ENCODE measurements at places on chromosomes 5 and 9.
A peak's percentile ranks its signal among the peaks of the same experiment; 100 is the strongest.

DNA sequence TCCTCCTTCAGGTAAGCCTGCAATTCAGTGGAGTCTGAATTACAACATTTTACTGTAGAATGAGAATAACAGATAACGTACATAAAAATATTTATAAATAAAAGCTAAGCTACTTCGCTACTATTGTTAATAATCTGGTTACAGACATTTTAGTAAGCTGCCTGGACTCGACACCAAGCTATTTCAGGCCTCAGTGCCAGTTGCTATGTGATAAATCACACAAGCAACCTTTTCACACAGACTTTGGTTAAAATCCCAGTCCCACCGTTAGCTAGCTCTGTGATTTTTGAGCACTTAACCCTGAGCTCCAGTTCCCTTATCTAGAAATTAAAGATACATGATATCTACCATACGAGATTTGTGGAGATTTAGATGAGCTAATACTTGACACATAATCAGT lies 99.9 kb downstream of the RFK start:
- no peak for DNase-seq

DNA sequence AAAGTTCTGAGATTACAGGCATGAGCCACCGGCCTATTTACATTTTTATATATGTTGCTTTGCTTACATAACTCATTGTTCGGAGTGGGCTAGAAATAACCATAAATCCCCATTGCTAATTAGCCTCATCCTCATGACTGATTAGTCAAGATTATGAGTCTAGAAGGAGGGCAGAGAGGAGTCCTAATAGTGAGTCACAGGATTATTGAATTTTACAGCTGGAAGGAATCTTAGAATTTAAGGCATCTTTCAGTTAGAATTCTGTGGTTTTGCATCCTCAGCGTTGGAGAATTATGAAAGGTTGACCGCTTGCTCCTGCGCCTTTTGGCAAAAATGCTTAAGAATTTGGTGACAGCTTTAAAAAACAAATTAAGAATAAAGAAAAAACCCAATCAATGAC lies 2.6 kb upstream of the PBX3 start:
- no peak for DNase-seq

DNA sequence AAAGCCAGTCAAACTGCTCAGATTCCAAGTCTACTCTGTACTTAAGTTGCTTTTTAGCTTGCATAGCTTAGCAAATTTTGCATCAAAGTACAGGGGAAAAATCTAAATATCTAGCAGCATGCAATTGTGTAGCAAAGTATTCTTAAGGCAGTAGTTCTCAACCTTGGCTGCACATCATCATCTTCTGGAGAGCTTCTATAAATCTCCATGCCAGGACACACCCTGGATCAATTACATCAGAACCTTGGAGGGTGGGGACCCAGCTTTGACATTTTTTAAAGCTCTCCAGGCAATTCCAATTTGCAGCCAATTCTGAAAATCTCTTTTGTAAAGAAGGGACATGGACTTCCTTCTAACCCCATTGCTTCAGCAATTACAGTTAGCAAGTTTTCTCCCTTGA lies 187.5 kb downstream of the SNCAIP start:
- no peak for DNase-seq

GRCh38 chr9:133467101-133467500 lies 7.3 kb downstream of the CACFD1 start:
- no peak for DNase-seq

DNA sequence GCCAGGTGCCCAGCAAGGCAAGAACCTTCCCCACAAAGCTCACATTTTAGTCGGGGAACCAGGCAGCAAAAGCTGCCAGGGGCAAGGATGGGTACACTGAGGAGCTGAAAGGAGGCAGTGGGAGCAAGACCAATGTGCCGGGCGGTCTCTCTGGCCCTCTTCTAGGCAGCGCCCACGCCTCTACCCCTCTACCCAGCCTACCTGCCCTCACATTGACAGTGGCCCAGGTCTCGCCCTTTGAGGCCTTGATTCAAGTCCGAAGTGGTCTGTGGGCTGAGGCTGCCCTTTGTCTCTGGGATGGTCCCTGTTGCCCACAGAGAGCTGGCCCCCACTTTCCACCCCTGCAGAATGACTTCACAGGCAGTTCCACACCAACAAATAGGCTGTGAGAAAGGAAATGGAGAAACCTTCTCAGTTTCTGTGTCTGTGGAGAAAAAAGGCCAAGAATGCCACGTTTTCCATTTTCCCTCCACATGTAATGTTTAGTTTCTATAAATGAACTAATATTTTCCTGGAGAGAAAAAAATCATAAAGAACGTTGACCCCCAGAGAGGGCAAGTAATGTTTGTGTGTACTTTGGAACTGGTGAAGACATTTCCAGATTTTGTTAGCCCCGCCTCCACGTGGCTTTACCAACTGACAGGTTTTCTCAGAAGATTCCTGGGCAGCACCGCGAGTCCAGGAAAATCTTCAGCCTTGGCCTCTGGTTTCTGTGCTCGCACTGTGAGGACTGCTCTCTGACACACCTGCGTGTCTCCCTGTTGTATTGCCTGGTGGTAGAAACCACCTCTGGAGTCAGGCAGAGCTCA lies 57.4 kb upstream of the ANGPTL2 start:
- DNase-seq, result no peak

DNA sequence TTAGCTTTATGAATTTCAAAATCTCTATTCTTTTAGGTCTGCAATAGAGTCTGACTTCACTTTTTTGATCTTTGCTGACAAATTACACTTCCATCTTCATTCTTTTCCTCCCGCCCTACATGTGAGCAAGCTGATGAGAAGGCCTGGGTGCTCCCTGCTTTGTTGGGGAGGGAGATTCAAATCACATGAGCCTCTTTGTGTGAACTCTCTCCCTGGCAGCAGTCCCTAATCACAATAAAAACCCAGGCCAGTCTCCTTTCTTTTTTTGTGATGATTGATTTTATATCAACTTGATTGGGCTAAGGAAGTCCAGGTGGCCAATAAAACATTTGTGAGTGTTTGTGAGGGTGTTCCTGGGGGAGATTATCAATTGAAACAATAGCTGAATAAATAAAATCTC lies 89.4 kb downstream of the PSAT1 start:
- no peak for DNase-seq

DNA sequence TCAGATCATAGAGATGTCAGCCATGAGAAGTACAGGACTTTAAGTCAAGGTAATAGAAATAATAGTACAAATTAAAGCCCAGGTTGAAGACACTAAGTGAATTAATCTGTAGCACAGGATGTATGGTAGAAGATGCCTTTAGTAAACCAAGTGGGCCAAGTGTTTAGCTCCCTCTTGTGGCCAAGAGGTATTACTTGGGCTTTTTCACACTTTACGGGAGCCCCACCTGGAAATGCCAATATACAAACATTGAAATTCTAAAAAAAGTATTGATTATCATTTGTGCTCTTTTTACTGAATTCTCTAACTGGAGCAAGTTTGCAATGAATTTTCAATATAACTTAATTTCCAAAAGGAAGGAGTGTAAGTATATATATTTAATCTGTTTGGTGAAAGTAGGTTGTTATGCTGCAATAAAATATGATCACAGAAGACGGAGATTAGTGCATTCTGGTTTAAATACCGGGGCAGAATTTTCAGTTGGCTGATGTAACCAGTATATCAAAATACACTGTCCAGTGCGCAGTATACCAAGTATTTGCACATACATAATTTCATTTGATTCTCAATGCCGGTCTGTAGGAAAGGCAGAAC lies 84.7 kb downstream of the PARP8 start:
- DNase-seq, result no peak

GRCh38 chr9:16870596-16871335 lies at the start of gene BNC2:
Gene BNC2 (minus strand): TSS chr9:16870670. CDS start chr9:16870648, 22 bp downstream.
- peak; percentile 68 for DNase-seq

GRCh38 chr9:110971705-110972104 lies 66.6 kb downstream of the LPAR1 start:
- no peak for DNase-seq

DNA sequence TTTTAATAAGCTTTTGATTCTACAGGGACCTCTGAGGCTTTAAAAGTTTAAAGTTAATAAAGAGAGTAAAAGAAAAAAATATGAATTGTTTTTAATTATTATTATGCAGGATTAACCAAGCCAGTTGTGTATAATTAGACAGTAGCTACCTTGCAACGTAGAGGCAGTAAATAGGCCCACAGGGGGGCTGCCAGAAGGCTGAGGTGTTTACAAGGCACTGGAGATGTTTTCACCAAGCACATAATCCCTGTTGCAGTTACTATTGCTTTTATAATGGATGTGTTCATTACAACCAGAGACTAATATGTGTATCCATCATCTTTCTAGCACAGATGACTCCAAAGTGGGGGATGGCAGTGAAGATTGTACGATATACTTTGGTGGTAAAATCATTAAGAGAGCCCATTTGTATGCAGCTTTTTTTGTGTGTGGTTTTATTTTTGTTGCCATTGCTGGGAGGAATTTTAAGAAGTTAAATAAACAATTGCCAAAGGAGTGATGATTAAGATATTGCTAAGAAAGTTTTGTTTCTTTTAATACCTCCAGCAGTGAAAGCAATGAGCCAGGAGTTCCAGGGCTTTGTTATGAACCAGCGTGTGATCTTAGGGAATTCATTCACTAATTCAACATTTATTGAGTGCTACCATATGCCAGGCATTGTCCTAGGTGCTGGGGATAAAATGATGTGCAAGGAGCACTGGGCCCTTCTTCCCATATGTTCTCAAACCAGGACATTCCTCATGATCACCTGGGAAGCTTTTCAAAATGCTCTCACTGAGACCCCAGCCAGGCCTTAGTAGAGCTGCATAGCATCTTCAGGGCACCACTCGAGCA lies 138.7 kb upstream of the EFNA5 start:
- DNase-seq, result no peak

DNA sequence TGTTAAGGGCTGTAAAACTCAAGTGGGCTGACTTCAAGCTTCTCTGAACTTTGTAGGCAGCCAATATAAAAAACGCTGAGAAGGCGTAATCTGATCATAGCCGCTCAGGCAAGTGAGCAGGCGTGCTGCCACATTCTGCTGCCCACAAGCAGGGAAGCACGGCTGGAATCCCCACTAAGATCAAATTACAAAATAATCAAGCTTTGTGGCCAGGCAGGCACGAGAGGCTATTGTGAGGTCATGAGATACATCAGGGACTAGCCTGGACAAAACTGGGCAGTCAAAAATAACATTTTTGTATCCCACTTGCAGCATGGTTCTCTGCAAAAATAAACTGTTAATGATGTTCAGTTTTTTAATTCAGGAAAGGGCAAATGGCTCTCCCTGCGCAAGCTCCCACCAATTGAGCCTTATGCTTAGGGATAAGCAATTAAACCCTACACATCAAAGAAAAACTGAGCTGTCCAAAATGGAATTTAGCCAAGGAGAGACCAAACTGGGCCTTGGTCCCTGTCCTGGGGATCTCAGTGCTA lies 64.0 kb downstream of the POU5F2 start:
- no peak for DNase-seq

GRCh38 chr5:154858972-154859871 lies 795 bp downstream of the CNOT8 start:
- DNase-seq, result no peak

- DNase-seq, result no peak
These were observed 56.3 kb downstream of the GDA start for GRCh38 chr9:72205513-72205912.

DNA sequence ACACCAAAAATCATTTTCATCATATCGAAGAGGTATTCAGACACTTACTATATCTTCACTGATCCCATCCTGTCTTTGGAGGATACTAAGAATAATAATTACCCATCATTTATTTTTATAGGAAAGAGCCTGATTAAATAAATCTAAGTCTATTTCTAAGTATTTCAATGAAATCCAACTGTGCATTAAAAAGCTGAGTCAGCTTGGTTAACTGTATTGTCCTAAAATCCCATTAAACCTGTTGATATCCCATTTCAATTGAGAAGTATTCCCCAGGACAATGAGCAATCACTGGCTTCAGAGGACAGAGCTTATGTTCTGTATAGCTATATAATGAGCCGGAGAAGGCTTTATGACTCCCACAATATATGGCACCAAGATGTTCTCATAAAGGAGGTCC lies 142.0 kb upstream of the RORB start:
- no peak for DNase-seq

DNA sequence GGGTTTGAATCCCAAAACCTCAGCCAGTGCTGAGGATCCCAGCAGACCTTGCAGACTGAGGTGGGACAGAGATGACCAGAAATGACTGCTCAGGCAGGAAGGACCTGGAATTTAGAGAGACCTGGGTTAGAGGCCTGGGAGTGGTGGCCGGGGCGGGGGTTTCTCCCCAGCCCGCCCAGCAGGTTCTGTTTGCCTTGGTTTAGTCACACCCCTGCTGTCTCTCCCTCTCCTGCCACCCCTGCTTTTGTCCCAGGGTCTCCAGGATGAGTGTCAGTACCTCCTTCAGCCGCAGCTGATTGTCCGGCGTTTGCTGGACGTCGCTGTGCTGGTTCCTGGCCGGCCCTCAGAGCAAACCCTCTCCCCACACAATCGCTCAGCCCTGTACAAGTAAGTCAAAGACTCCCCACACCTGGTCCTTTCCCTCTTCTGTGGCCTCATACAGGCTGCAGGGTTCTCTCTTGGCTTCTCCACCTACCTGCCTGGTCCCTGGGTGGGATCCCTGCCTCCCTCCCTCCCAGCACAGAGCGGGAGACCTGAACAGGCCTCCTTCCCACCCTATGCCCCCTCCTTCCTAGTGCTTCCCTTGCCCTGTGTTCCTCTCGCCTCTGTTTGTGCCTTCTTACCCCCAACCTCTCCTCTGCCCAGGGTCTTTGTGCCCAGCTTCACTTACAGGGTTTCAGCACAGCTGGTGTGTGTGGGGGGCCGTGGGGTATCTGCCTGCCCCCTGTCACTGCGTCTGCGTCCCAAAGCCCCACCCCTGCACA lies 12.0 kb downstream of the TMEM8B start:
- DNase-seq, result no peak

DNA sequence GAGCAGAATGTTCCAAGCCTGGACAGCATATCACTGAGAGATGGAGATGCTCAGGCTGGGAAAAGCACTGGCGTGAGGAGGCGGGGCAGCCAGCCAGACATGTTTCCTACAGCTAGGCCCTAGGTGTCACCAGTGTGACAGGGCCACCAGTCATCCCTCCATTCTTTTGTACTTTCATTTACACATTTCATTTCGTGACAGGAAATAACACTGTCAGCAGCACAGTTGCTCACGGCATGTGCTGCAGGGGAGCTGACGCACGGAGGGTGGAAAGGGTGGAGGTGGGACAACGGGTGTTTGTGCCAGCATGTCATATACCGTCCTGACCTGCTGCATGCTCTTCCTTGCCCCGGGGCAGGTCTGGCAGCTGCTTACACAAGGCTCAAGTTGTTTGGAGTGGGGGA lies 14.8 kb upstream of the CEMIP2 start:
- DNase-seq, result no peak

- no peak for DNase-seq
These were observed 475 bp downstream of the WDR5 start for GRCh38 chr9:134136118-134136995.

DNA sequence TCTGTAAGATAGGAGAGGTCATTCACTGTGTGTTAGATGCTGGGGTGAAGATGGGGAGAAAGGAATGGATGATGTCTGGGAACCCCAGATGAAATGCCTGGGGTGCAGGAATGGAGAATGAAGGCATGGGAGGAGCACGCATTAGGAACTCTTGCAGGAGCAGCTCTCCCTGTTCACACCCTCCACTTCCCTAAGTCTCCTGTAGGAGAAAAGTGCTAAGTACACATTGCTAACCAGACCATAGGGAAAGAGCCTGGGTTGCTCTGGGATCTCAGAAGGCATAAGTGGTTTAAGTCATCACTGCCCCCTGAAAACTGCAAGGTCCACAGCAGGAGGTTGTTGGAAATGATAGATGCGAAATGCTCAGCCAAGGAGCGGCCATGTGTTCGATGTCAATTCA lies 163.1 kb downstream of the SEC61B start:
- no peak for DNase-seq

GRCh38 chr5:110908848-110909247 lies 162.7 kb upstream of the TSLP start:
- DNase-seq, result no peak

Data from C1 segment of cervical spinal cord (tissue), 14 donors.